ENCODE measurements at places on chromosomes 2 and 18.
A peak's percentile ranks its signal among the peaks of the same experiment; 100 is the strongest.

DNA sequence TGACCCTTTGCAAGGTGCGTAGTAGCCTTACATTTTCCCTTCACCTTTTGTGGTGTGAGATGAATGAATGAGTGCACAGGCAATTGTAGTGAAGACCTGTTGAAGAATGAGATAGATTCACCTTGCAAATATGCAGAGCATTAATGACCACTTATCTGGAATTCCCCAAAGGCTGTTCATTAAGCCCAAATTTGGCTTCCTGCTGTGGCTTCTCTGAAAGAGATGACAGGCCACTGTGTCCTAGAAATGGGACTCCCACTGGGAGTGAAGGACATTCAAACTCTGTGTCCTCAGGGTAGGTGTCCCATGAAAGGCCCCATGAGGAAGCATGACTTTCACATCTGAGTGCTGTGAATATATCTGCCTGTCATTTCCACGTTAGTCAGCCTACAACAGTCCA lies 1821.8 kb upstream of the PIK3C3 start:
- DNase-seq: no peak

GRCh38 chr2:10360850-10361588 lies 58.3 kb downstream of the HPCAL1 start:
- no peak for DNase-seq

DNA sequence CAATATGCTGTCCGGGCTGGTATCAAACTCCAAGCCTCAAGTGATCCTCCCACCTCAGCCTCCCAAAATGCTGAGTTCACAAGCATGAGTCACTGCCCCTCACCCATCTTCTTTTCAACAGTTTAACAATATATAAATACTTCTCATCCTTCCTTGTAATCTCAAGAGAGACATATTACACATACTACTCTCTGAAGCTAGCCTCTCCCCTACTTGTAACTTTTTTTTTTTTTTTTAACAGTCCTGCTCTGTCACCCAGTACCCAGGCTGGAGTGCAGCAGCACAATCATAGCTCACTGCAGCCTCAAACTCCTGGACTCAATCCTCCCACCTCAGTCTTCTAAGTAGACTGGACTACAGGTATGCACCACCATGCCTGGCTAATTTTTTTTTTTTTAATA lies 5.7 kb downstream of the GFPT1 start:
- DNase-seq: no peak

- no peak for DNase-seq
Measured at GRCh38 chr2:230779126-230779525, 66.5 kb downstream of the CAB39 start.

- DNase-seq: no peak
Measured at GRCh38 chr18:63868546-63868945, 19.0 kb upstream of the SERPINB2 start.

GRCh38 chr18:49837889-49838288 lies 24.6 kb upstream of the ACAA2 start:
- DNase-seq: no peak

GRCh38 chr2:47230418-47230817 lies 75.3 kb upstream of the STPG4 start:
- no peak for DNase-seq

- no peak for DNase-seq
Measured at GRCh38 chr2:168167511-168168263, 79.7 kb downstream of the STK39 start.

DNA sequence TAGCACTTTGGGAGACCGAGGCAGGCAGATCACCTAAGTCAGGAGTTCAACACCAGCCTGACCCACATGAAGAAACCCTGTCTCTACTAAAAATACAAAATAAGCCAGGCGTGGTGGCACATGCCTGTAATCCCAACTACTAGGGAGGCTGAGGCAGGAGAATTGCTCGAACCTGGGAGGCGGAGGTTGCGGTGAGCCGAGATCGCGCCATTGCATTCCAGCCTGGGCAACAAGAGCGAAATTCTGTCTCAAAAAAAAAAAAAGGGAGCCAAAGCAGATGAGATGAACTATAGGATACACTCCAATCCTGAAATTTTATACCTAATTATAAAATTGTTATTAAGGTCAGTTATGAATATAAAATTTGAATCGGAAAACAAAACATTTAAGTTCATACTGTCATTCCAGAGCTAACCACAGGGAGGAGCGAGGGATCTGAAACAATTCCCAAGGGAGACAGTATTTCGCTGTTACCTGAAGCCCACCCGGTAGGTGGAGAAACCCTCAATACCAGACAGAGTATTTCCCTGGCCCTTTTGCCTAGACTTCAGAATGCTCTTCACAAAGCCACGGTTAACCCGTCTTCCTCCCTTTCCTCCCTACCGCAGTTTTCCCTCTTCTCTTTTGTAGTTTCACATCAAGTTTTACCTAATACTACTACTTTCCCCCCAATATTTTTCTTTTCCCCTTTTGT lies 1.4 kb downstream of the PPM1G start:
- peak; percentile 70 for DNase-seq

- DNase-seq: peak; percentile 48
Measured at GRCh38 chr2:218387369-218388194, 5.5 kb downstream of the SLC11A1 start.

- no peak for DNase-seq
Measured at GRCh38 chr2:47697000-47697601, 85.8 kb upstream of the MSH6 start.

DNA sequence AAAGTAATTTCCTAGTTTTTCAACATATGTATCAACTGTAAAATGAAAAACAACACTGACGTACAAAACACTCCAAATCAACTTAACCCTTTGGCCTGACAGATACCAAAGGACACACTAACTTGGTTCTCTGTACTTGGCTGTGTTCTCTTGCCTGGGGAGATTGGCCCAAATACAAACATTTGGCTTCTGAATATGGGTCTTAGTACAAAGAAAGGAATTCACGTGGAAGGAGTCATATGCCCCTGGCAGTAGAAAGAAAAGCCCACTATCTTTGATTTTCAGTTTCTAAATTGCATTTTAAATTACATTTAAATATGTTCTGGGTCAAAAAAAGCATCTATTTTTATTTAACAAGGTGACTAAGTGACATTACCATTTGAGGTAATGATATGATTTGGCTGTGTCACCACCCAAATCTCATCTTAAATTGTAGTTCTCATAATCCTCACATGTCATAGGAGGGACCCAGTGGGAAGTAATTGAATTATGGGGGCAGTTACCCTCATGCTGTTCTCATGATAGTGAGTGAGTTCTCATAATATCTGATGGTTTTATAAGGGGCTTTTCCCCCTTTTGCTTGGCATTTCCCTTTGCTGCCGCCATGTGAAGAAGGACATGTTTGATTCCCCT lies 153.6 kb upstream of the CCDC195 start:
- no peak for DNase-seq

GRCh38 chr2:208047840-208048239 lies 22.5 kb upstream of the PLEKHM3 start:
- DNase-seq: no peak

GRCh38 chr2:118686346-118686745 lies 161.1 kb downstream of the EN1 start:
- no peak for DNase-seq

DNA sequence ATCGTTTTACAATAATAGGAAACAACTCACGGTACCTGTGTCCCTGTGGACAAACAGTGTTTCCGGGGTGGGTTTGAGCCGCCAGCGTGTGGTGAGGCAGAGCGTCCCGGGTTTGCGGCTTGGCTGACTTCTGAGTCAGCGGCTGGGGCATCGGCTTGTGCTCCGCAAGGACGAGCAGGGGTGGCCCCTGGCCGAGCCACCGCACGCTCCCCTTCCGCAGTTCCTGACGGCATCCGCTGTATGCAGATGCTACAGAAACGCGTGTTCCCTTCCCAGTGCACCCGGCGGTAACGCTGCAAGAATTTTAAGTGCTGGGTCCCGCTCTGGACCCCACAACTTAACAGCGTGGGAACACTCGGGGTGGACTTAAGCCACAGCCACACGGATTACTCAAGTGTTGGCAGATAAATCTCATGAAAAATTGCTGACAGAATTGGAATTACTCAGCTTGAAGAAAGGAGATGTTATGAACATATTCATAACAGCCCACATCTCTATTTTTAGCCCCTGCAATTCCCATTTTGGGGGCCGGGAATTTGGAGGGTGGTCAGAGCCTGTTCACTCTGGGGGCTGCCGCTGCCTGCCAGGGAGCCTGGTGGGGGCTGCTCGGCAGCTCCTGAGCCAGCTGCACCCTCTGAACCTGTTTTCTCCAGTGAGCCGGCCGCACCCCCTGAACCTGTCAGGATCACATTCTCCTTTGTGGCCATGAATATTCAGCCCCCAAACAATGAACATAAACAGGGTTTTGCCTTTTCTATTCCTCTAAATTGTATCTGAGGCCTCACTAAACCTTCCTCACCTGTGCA lies 12.6 kb upstream of the KCNG2 start:
- DNase-seq: no peak

DNA sequence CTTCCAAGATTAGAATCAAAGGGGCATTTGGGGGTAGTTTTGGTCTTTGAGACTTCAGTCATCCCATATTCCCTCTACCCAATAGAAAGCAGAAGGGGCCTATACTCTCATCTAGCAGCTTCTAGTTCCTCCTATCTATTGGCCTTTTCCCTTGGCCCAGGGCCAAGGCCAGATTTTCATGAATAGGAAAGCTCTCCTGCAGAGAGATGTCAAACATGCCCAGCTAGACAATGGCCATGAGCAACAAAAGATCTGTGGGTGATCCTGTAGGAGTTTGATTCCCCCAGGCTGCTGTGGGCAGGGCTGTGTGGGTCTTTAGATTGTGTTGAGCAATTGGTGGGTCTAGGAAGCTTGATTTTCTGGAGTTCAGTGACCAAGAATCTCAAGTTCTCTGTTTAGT lies 2.9 kb upstream of the ADCYAP1 start:
- DNase-seq: peak; percentile 68

GRCh38 chr18:24200494-24201290 lies 61.8 kb downstream of the CABYR start:
- no peak for DNase-seq

Data from COR-L47 (cell line).